NCI-H2029 treated with DMSO at 0.1 percent for 48 hours (cell line): ENCODE measurements at places on chromosomes 3 and 15.

DNA sequence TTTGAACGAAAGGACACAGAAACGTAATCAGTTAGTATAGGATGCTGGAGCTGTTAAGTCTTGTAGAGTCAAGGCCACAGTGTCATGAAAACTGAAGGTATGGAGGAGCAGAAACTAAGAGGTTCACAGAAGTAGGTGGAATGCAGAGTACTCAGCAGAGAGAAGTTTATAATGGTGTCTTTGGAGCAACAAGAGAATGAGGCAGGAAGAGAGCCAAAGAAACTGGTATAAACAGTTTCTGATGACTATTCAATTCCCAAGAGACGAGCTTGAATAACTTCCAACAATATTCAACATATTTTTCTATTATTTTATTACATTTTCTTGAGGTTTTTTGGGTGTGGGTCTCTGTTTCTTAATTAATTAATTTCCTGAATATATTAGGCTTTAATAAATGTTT lies 29.6 kb downstream of the GALK2 start:
- DNase-seq = no peak

DNA sequence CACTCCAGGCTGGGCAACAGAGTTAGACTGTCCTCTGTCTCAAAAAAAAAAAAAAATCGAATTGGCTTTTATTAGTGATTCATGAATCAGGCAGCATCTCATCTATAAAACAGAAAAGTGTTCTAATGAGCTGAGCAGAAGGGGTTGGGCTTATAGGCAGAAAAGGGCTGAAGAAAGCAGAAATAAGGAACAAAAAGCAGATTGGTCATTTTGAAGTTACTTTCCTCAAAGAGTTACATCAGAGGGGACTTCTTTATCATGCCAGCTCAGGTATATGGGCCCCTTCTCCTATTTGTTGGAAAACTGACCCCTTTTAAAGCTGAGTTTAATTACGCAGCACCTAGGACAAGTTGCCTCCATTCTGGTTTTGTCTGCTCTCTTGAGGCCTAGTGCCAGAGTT lies 722 bp upstream of the POGLUT1 start:
- no peak for DNase-seq

- no peak for DNase-seq
Measured at GRCh38 chr15:100690032-100690794, 87.8 kb downstream of the ASB7 start.

- no peak for DNase-seq
Measured at GRCh38 chr3:172082269-172082668, 42.9 kb downstream of the FNDC3B start.

DNA sequence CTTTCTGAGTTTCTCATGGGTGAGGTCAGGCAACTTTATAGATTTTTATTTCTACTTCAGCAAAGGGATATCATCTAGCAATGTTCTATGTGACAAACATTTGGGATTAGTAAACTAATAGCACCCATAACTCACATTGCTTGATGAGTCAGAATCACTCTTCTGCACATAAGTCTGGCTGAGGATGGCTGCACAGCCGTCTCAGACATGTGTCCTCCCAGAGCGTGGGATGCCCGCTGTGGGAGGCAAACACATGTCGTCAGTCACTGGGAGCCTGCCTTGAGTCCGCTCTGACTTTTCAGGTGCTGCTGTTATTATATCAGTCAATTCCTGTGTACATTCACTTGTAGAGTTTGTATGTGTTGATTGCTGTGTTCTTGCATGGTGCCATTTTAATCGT lies 230.7 kb upstream of the TRIM42 start:
- no peak for DNase-seq

DNA sequence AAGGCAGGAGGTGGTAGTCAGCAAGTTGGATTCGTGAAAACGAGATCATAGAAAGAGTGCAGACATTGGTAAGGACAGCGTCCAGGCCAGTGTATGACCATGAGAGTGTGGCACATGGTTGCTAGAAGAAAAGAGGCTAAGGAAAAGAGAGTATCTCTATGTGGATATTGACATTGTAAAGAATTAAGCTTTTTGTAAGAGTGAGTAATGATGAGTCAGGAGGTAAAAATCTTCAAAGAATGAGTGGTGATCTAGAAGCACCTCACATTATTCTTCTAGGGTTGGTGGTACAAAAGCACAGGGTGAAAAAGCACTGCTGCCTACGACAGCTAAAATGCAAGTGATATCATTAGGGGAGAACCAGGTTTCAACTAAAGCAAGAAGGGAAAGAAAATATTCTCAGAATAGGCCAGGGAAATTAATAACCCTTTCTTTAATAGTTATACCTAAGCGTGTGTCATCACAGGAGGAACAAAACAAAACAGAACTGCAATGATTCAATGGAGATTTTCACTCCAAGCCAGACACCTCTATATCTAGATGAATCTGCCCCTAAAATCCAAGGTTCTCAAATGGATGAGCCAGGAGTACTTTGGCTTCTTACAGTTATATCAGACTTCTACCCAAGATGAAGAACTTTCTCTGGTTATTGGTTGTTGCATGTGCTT lies 884.7 kb downstream of the NAALADL2 start:
- no peak for DNase-seq

DNA sequence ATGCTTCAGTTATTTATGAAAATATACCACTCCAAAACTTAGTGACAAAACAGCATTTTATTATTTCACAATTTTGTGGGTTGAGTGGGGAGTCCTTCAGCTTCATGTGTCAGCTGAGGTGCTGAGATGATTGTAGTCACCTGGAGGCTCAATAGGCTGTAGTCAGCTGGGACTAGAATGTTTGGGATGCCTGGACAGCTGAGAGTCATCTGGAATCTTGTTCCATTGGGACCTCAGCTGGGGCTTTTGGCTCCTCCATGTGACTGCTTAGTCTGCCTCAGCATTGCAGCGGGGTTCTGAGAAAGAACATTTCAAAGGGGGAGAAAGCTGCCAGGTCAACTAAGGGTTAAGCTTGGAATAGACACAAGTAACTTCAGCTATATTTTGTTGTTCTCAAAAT lies 13.4 kb downstream of the STT3B start:
- no peak for DNase-seq

DNA sequence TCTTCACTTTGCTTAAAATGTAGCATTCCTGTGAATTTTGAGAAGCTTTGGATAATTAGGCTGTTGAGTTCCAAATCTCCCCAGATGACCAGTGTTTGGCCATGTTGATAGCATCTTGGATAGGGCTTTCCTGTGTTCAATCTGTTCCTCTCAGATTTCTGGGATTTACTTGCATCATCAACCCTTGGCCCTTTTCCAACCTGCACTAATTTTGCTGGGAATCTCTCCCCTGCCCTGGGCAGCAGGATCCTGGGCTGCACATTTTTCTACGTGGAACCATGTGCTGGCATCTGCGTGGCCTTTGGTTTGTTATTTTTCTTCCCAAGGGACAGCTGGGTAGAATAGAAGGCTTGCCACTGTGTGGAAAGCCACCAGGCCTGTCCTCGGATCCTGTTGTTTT lies 75.4 kb upstream of the PLXNA1 start:
- DNase-seq = no peak

- DNase-seq = peak; percentile 33
Measured at GRCh38 chr15:90184119-90184785, 16.9 kb upstream of the SEMA4B start.

- no peak for DNase-seq
Measured at GRCh38 chr15:51342227-51342999, 958 bp downstream of the GLDN start.

DNA sequence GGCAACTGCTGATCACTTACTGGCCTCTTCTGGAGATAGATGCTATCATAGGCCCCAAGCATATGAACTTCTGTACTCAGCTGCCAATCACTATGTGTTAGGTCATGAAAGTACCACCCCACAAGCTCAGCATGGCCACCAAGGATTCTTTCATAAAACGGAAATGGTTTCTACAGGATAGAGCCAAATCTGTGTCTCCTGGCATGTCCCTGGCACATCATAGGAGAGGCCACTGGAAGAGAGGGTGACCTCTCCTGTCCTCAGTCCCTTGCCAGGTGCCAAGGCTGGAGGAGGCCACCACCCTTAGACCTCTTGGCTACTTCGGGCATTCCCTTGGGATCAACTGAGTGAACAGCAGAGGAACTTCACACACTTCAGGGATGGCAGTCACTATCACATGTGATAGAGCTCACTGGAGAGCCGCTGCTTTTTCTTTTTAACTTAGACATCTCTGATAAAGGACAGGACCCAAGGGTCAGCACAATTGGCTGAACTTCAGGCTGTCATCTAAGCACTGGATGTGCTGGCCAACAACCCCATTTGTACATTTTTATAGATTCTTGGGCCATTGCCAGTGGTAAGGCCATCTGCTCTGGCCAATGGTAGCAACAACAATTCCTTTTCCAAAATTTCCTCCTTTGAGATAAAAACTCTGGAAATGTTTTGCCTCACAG lies 425.2 kb downstream of the SQOR start:
- no peak for DNase-seq

DNA sequence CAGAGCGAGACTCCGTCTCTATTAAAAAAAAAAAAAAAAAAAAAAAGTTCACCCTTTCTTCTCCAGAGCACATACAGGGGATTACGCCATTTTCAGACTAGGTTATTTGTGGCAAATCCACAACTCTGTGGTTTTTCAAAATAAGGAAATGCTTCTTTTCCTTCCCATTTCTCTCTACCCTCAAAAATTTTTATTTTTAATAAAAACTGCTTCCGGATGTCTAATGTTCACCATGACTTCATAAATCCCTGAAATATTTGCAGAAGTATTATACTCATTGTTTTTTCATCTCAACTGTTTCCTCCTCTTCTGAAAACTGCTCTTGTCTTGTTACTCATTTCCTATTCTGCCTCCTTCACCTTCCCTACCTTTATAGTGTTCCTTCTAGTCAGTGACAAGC lies 45.0 kb upstream of the SLC12A8 start:
- no peak for DNase-seq

DNA sequence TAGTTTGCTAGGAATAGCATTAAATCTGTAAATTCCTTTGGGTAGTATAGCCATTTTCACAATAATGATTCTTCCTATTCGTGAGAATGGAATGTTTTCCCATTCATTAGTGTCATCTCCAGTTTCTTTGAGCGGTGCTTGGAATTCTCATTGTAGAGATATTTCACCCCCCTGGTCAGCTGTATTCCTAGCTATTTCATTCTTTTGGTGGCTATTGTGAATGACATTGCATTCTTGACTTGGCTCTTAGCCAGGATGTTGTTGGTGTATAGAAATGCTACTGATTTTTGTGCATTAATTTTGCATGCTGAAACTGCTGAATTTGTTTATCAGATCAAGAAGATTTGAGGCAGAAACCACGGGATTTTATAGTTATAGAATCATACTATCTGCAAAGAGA lies 690.5 kb upstream of the ALCAM start:
- DNase-seq = no peak

- DNase-seq = no peak
Measured at GRCh38 chr15:80240276-80240675, 11.7 kb downstream of the CTXND1 start.

DNA sequence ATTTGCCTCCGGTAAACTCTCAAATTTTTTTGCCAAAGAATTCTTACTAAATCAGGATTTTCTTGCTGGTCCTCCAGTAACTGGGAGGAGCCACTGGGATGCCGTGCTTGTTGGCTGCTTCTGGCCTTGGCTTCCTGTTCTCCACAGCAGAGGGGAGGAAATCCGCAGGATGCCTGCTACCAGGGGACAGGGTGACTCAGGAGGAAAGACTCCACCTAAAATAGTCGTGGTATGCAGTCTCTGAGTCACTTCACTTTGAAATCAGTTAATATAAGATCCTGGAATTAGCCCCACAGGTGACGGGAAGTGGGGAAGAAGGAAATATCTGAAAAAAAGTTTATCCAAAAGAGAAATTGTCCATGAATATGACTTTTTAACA lies 6.5 kb upstream of the TM4SF18 start:
- peak; percentile 80 for DNase-seq

GRCh38 chr15:101657171-101657570 lies 5.0 kb upstream of the TM2D3 start:
- DNase-seq = no peak

DNA sequence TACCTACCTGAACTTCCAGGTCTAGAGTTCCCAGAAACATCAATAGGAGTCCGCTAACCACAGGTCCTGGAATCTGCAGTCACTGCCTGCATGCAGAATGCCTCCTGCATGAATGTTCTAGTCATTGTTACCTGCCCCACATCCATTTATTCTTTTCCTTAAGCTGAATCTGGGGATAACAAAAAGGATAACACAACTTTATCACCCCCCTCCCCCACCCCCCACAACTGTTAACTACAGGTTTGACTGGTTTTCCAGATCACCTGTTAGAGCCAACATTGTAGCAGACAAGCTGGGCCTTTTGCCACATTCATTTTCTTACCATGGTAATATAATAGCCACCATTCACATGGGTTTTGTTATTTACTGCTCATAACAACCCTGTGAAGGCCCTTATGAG lies 4.6 kb upstream of the CTSH start:
- DNase-seq = no peak

DNA sequence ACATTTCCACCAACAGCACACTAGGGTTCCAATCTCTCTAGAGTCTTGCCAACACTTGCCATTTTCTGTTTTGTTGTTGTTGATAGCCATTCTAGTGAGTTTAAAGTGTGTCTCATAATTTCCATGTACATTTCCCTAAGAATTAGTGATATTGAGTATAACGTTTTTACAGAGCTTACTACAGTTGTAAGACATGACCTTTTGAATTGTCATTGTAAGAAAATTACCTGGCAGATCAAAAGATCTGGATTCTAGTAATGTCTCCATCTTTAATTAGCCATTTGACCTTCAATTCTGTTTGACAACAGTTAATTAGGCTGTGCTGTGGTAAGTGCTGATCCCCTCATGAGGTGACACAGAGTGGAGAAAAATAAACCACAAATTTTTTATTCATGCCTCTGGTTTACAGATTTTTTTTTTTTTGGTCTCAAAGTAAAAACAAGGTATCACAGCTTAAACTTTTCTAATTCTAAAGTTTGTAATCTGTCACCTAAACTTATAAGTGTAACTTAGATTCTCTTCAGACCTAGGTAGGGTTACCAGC lies 20.9 kb downstream of the MCTP2 start:
- no peak for DNase-seq

DNA sequence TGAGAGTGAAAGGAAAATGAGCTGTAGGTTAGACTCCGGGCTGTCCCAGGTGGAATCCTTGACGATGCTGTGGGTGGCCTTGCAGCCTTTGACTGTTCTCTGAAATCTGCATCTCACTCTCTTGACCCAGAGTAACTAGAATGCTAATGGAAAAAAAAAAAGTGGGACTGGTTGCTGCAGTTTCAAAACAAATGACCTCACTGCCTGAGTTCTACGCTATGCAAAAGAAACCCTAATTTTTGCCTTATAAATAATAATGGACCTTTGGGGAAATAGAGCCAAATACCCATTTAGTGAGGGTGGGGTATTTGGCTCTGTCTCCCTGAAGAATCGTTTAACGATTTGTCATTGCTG lies 309.7 kb upstream of the C2CD4B start:
- no peak for DNase-seq

- DNase-seq = peak; percentile 52
Measured at GRCh38 chr3:148727231-148727630, 29.5 kb downstream of the AGTR1 start.

GRCh38 chr15:25649390-25649789 lies 210.6 kb upstream of the UBE3A start:
- no peak for DNase-seq

DNA sequence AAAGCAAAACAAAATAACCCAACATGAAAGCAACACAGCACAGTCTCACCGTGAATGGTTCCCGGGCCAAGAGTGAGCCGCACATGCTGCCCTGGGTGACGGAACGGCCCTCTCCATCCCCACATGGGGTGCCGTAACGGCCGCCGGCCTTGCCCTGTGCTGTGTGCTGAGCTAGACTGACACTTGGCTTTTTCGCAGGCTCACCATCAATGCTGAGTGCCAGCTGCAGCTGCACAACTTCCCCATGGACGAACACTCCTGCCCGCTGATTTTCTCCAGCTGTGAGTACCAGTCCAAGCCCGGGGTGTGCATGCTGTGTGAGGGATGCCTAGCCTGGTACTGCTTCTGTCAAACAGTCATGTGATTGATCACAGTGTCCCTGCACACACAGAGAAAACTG lies 357.6 kb downstream of the GABRG3 start:
- DNase-seq = no peak
